Dermis blood vessel endothelial cell (primary cell): ENCODE measurements at places on chromosomes 1 and 21. TPM values are rescaled to one million over a fixed set of nuclear protein-coding genes. Genes with fewer than 3 reads are reported as not detected.

The FYB2 gene
- not detected in 2 replicates for total RNA-seq

The NBPF6 gene
- total RNA-seq: not detected in 2 replicates

The GPR25 gene
- total RNA-seq: not detected in 2 replicates

The TSPAN2 gene
- total RNA-seq: 1.3 and 5.3 TPM in 2 replicates

The OR2M3 gene
- total RNA-seq: not detected in 2 replicates

The SH2D1B gene
- total RNA-seq: 0.05 TPM in 1 of 2 replicates, not detected in the other

The AGBL4 gene
- not detected in 2 replicates for total RNA-seq

The AADACL4 gene
- not detected in 2 replicates for total RNA-seq

The CASP9 gene
- total RNA-seq: 5.5 and 11.9 TPM in 2 replicates

The CLK2 gene
- total RNA-seq: 24.5 and 35.9 TPM in 2 replicates

The WDR64 gene
- total RNA-seq: 0.17 TPM in 1 of 2 replicates, not detected in the other

The DUSP23 gene
- 29.0 and 47.6 TPM in 2 replicates for total RNA-seq

The MYOC gene
- total RNA-seq: not detected in 2 replicates

The FOXD3 gene
- total RNA-seq: not detected in 2 replicates

The LCE1B gene
- total RNA-seq: not detected in 2 replicates

The CD1B gene
- not detected in 2 replicates for total RNA-seq

The ABCG1 gene
- total RNA-seq: 81.6 and 111 TPM in 2 replicates

The ACKR1 gene
- 0.17 TPM in 1 of 2 replicates, not detected in the other for total RNA-seq

The GIPC2 gene
- 55.5 and 69.1 TPM in 2 replicates for total RNA-seq

The TMEM63A gene
- 12.4 and 15.0 TPM in 2 replicates for total RNA-seq

The DNM3 gene
- 4.2 and 8.2 TPM in 2 replicates for total RNA-seq

The ATP6V1G3 gene
- 0.47 and 1.2 TPM in 2 replicates for total RNA-seq

The OR2T2 gene
- not detected in 2 replicates for total RNA-seq

The FLG gene
- total RNA-seq: under 0.01 and 0.05 TPM in 2 replicates

The PCAT6 gene
- total RNA-seq: 0.51 TPM in 1 of 2 replicates, not detected in the other

The TFF3 gene
- 81.9 and 257 TPM in 2 replicates for total RNA-seq

The PLD5 gene
- not detected in 2 replicates for total RNA-seq

The CELA2A gene
- not detected in 2 replicates for total RNA-seq

The MR1 gene
- total RNA-seq: 2.9 and 4.0 TPM in 2 replicates

The CD247 gene
- 0.09 TPM in 1 of 2 replicates, not detected in the other for total RNA-seq

The KLHDC9 gene
- 0.93 and 1.5 TPM in 2 replicates for total RNA-seq

The PGBD5 gene
- 0.19 and 0.51 TPM in 2 replicates for total RNA-seq

The RAB3B gene
- total RNA-seq: 1.0 and 5.4 TPM in 2 replicates

The PTGS2 gene
- total RNA-seq: 15.0 and 17.2 TPM in 2 replicates

The CRP gene
- total RNA-seq: not detected in 2 replicates
